ENCODE measurements at places on chromosomes 12 and 14.
A peak's percentile ranks its signal among the peaks of the same experiment; 100 is the strongest.

DNA sequence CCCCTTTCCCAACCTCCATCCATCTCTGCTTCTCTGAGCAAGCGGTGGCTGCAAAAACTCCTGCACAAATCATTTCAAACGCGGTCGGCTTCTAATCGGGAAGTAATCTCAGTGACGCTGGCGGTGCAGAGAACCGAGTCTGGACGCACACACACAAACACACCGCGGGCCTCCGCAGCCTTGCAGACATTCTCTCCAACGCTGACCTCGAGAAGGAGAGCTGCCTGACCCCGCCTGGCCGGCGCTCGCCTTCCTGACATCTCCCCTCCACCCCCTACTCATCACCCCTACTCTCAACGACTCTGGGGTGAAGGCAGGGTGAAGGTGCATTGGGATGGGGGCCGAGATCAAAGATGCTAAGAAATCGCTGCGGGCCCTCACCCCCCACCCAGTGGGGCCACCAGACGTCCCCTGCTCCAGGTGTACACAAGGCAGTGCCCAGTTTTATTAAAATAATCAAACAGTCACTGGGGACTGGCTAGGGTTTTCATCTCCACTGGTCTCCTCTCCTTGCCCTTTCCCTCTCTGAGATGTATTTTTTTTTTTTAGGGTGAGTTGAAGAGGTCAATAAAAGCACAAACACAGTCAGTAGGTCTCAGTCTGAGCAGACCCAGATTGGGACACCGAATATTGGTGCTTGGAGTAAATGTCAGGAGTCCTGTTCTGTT lies 506 bp upstream of the TBX5 start:
- DNase-seq, result no peak

DNA sequence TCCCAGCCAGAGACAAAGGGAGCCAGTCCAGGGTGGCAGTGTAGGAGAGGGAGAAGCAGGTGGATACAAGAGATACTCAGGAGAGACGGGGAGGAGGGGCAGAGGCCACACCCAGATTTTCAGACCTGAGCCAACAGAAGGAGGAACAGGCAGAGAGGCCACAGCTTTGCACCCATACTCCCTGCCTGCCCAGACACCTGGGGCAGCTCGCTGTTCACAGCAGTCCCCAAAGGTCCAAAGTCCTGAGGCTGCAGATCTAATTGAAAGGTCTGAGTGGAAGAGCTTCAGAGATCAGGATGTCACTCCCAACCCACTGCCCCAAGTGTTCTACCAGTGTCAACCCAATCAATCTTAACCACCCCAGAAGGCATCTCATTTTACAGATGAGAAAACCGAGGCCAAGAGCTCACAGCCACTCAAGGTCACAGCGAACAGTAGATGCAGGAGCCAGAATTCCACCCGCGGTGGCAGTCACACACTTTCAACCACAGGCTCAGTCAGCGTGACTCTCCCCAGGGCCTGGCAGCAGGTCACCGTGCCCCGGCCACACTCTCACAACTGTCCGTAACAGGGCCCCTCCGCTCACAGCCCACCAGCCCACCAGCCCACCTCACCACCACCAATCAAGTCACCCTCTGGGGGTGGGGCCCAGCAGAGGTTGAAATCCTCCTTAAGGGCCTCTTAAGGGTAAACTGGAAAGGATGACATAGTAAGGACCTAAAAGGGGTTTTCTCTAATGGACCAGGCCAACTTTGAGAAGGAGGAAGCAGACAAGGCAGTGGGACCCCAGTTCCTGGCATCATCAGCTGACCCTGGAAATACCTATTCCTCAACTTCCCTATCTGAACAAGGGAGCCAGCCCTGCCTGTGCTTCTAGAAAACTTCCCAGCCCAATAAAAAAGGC lies 33.3 kb downstream of the ACTN1 start:
- no peak for DNase-seq

GRCh38 chr12:47808574-47809365 lies 10.9 kb downstream of the HDAC7 start:
- no peak for DNase-seq

GRCh38 chr12:95790917-95791849 lies 619 bp upstream of the NTN4 start:
- peak; percentile 37 for DNase-seq

DNA sequence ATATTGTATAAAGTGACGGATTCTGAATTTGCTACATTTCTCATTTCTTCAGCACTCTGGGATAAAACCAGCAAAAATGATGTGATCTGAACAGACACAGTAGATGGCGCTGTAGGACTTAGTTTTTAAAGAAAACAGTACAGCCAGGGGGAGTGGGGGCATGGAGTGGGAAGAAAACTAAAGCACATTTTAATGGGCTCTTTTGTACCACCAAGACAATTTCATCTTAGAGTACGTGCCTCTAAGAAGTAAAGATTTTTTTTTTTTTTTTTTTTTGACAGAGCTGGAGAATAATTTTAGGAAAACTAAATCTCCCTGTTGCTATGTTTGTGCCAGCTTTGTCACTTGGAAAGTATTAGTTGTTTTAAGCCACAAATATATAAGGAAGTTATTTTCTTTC lies 124.4 kb downstream of the RAD51B start:
- peak; percentile 37 for DNase-seq
